ENCODE measurements at places on chromosomes 6 and 20. TPM values are rescaled to one million over a fixed set of nuclear protein-coding genes. Genes with fewer than 3 reads are reported as not detected.

- peak; percentile 76 for DNase-seq
Observed at GRCh38 chr6:25138233-25138933, 140.8 kb upstream of the CARMIL1 start.

- DNase-seq, result no peak
Observed at GRCh38 chr20:43066125-43066524, 123.6 kb downstream of the PTPRT start.

- peak; percentile 19 for DNase-seq
Observed at GRCh38 chr6:153947808-153948447, 91.1 kb upstream of the OPRM1 start.

DNA sequence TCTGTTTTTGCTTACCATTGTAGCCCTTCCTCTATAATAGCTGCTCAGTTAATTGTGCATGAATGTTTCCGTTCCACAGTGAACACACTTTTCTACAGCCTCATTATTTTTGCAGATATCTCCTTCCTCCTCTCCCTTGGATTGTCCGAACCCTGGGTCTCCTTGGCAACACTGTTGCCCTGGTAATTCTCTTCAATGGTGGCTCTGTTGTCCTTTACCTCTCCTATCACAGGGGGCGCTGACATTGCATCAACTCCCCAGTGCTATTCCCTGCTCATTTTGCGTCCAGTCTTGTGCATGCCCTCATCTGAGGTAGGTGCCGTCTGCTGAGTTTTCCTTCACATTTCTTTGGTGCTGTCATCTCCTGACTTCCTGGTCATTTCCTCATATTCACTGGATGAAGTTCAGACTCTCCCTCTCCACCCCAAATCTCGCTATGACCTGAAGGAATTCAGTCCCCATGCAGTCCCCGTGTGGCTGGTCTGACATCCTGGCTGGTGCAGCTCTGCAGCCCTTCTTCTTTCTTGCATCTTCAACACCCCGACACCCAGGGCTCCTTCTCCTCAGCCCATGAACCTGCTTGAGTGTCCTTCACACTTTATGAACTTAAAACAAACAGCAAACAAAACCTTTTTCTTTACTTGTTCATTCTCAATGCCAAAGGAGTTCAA is 21.1 kb downstream of the PHACTR2 start:
- no peak for DNase-seq

- no peak for DNase-seq
Observed at GRCh38 chr6:30618270-30618797, 694 bp downstream of the MRPS18B start.

- no peak for DNase-seq
Observed at GRCh38 chr20:46375771-46376170, 30.6 kb downstream of the ELMO2 start.

- DNase-seq, result peak; percentile 63
Observed at GRCh38 chr20:5557123-5557522, 193.1 kb upstream of the SHLD1 start.

- DNase-seq, result no peak
Observed at GRCh38 chr6:24043848-24044247, 82.2 kb upstream of the NRSN1 start.

- DNase-seq, result no peak
Observed at GRCh38 chr6:24836109-24836508, 37.4 kb upstream of the ARMH2 start.

- no peak for DNase-seq
Observed at GRCh38 chr6:28632326-28632851, 106.7 kb downstream of the GPX5 start.

GRCh38 chr20:20505554-20505953 is 137.7 kb downstream of the INSM1 start:
- no peak for DNase-seq

DNA sequence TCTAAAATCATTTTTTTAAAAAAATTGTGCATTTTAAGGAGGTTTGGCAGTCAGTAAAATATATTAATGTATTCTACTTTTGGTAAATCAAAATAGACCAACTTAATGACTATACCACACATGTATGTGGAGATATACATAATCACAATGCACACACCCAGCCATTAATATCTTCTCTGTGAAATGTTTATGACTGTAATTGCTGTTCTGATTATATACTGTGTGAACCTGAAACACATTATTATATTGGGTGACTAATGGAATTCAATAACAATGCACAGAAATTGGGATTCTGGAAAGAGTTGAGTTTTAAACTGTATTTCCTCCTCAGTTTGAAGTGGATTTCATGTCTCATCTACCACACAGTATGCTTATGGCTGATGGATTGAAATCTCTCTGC is 233.6 kb downstream of the PLCB1 start:
- DNase-seq, result no peak

DNA sequence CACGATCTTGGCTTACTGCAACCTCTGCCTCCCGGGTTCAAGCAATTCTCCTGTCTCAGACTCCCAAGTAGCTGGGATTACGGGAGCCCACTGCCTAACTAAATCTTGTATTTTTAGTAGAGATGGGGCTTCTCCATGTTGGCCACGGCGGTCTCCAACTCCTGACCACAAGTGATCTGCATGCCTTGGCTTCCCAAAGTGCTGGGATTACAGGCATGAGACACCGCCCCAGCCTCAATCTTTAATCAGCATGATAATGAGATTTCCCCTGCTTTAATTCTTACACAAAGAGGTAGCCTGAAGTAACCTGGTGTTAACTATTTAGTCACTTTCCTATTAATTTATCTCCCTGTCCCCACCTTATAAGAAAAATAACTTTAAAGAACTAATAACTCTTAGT is 31.3 kb upstream of the TRDN start:
- DNase-seq, result no peak

DNA sequence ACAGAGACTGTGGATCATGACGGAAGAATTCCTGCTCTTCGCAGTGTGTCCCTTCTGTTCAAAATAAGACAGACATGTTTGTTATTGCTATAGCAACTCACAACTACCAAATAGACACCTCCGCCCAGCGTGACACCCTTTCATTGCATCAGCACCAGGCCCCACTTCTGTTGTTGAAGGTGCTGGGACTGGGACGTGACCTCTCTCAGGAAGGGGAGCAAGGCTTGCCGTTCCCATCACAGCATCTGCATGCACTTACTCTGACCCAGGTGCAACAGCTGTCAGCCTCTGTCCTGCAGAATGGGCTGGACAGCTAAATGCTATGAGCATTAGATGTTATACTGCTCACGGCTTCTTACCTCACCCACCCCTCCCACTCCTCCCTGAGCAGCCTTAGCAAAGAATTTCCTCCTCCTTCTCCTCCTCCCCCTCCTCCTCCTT is 94.1 kb downstream of the DACT2 start:
- DNase-seq, result no peak

THBD gene
- total RNA-seq, result 18.2 TPM

EPPIN gene
- not detected for total RNA-seq

ZNF165 gene
- 0.83 TPM for total RNA-seq

SLC2A10 gene
- 21.3 TPM for total RNA-seq

MRAP2 gene
- total RNA-seq, result 1.5 TPM
